ENCODE measurements at places on chromosomes 13 and 19. TPM values are rescaled to one million over a fixed set of nuclear protein-coding genes. Genes with fewer than 3 reads are reported as not detected.

DNA sequence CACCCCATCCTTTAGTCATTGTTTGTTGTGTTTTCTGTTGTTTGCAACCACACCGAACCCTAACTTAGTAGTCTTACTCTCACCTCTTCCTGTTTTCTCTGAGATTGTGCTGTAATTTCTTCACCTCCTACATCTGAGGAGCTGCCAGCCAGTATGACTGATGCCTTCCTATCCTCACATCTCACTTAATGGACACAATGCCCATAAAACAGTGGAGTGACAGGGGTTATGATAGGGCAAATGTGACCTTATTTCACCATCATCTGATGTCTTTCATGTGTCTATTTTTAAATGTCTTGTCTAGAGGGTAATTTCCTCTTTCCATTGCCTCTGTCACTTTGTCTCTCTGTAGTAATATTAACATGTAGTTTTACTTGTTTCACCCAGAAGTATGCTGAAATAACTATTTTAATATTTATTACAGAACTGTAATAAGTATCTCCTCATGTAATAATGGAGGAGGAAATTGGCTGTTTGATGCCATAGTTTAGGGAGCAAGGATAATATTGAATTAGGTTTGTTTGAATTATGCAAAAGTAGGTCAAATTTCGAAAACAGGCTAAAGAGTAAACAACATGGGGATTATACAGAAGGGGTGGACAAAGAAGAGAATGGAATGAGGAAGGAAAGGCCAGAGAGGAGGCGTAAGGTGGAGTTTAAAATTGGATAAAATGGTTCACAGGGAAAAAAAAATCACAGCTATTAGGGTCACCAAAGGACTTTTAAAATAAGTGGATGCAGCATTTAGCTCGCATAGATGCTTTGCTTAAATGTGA lies 103.5 kb upstream of the SPRY2 start:
- no peak for DNase-seq
- H3K27me3 ChIP-seq, result peaks cover 6% of the 10 kb centered on the region
- H3K27ac ChIP-seq, result no peak overlapping the region
- H3K4me1 ChIP-seq, result peaks cover 19% of the 10 kb centered on the region

- no peak overlapping the region for H3K27ac ChIP-seq
- no peak for DNase-seq
- no peaks in the 10 kb centered on the region for H3K36me3 ChIP-seq
- H3K27me3 ChIP-seq, result peaks cover 11% of the 10 kb centered on the region
Measured at GRCh38 chr19:55118401-55118991, 1.1 kb upstream of the PPP1R12C start.

DNA sequence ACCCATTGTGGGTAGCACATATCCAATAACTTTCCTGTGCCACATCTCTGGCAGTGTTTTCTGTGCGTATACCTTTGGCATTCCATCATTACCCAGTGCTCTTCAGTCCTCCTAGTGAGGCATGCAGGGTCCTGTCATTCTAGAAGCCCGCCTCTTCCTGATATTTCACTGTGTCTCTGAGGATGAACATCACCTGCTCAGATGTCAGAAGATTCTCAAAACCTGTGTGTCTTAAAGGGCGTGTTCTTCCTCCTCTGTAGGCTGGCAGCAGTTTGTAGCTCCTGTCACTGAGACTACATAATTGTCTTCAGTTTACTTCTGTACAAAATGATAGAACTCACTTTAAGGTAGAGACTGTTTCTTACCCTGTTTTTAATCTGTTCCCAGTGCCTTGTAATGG lies 56.9 kb upstream of the TEX29 start:
- H3K27ac ChIP-seq, result peak overlapping the region; percentile 40
- peaks cover 9% of the 10 kb centered on the region for H3K27me3 ChIP-seq
- no peak overlapping the region for H3K4me3 ChIP-seq
- H3K36me3 ChIP-seq, result peaks cover 17% of the 10 kb centered on the region

- H3K27ac ChIP-seq, result no peak overlapping the region
- no peak for DNase-seq
- no peak overlapping the region for H3K4me3 ChIP-seq
- H3K36me3 ChIP-seq, result no peaks in the 10 kb centered on the region
- no peaks in the 10 kb centered on the region for H3K4me1 ChIP-seq
Measured at GRCh38 chr13:77915686-77916085, 2.9 kb downstream of the EDNRB start.

- DNase-seq, result peak; percentile 81
- no peaks in the 10 kb centered on the region for H3K4me1 ChIP-seq
- H3K27ac ChIP-seq, result no peak within 1 kb of the TSS
- no peaks in the 10 kb centered on the region for H3K36me3 ChIP-seq
- peaks cover 6% of the 10 kb centered on the region for H3K27me3 ChIP-seq
- H3K4me3 ChIP-seq, result peak within 1 kb of the TSS; percentile 57
Measured at GRCh38 chr19:1568320-1569019, at the start of gene MEX3D. TSS of gene MEX3D (minus strand) at chr19:1568325. CDS start at chr19:1568058, 267 bp downstream.

GRCh38 chr19:52270266-52270885 lies 989 bp downstream of the ZNF766 start:
- H3K36me3 ChIP-seq, result peaks cover 14% of the 10 kb centered on the region
- H3K4me1 ChIP-seq, result peaks cover 45% of the 10 kb centered on the region
- H3K27ac ChIP-seq, result peak overlapping the region; percentile 95
- DNase-seq, result peak; percentile 12
- peaks cover 7% of the 10 kb centered on the region for H3K27me3 ChIP-seq
- peak overlapping the region; percentile 92 for H3K4me3 ChIP-seq

DNA sequence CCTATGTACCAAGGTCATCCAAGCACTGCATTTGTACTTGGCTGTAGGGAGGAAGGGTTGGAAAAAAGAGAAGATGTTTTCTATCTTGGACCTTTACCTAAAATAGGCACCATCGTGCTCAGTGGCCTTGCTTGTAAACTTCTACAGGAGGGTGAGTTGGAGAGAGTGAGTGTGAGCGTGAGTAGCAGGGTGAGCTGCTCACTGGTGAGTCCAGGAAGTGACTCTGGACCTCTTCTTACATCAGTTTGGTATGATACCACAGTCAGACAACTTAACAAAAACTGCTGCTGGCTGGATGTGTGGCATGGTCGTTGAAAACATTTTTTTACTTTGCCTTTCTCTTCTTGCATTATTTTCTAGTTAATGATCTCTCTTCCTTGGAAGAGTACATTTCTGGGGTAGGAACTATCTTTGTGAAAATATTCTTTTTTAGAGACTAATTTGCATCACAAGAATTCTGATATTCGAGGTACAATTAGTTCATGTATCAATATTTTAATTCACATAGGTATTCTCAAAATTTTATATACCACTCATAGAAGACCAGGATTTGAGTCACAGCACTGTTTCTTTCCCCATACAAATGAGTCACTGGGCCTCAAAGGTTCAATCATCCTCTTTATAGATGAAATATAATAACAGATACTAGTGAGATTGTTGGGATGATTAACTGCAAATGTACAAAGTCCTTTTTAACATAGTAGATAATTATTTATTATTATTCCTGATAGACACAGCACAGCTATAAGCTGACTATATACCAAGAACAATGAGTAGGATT lies 651 bp downstream of the SERPINE3 start:
- H3K4me1 ChIP-seq, result no peaks in the 10 kb centered on the region
- no peaks in the 10 kb centered on the region for H3K36me3 ChIP-seq
- DNase-seq, result no peak
- H3K27me3 ChIP-seq, result no peaks in the 10 kb centered on the region

GRCh38 chr19:13861392-13861713 lies 15.6 kb upstream of the NANOS3 start:
- no peaks in the 10 kb centered on the region for H3K36me3 ChIP-seq
- peaks cover 23% of the 10 kb centered on the region for H3K27me3 ChIP-seq
- peaks cover 27% of the 10 kb centered on the region for H3K4me1 ChIP-seq
- H3K4me3 ChIP-seq, result peak overlapping the region; percentile 97
- no peak for DNase-seq

GRCh38 chr19:42693760-42694350 lies 46.4 kb downstream of the PSG3 start:
- H3K4me3 ChIP-seq, result no peak overlapping the region
- H3K36me3 ChIP-seq, result no peaks in the 10 kb centered on the region
- no peaks in the 10 kb centered on the region for H3K27me3 ChIP-seq

DNA sequence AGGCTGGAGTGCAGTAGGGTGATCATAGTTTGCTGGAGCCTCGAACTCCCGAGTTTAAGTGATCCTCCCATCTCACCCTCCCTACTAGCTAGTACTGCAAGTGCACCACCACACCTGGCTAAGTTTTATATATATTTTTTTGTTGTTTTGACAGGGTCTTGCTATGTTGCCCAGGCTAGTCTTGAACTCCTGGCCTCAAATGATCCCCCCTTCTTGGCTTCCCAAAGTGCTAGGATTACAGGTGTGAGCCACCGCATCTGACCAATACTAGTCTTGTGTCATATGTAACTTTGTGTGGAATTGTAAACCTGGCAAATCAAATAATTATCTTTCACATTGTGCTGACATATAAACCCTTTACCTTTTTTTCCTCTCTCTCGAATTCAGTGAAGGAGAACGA lies 10.2 kb downstream of the HNRNPM start:
- H3K27ac ChIP-seq, result peak overlapping the region; percentile 18
- no peaks in the 10 kb centered on the region for H3K27me3 ChIP-seq
- H3K4me1 ChIP-seq, result peaks cover 95% of the 10 kb centered on the region

- peaks cover 2% of the 10 kb centered on the region for H3K27me3 ChIP-seq
- no peak for DNase-seq
- H3K4me3 ChIP-seq, result no peak overlapping the region
- no peaks in the 10 kb centered on the region for H3K36me3 ChIP-seq
Measured at GRCh38 chr13:76500894-76501293, 385.3 kb downstream of the KCTD12 start.

DNA sequence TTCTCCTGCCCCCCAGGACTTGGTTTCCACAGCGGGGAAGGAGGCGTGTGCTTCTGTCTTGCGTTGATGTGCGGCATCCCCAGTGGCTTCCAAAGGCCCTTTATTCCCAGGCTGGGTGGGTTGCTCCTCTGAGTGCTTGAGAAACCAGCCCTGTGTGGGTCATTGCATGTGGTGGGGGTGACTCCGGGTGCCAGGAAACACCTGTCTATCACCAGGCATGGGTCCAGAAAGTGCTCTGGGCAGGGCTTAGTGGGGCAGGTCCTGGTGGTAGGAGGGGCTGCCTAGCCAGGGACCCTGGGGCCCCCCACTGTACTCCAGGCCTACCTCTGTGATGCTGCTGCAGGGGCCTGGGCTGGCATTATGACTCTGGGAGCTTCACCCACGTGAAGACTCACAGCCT lies 9.6 kb downstream of the DDA1 start:
- DNase-seq, result no peak
- peaks cover 2% of the 10 kb centered on the region for H3K27me3 ChIP-seq
- no peaks in the 10 kb centered on the region for H3K36me3 ChIP-seq
- H3K4me3 ChIP-seq, result no peak overlapping the region
- H3K4me1 ChIP-seq, result no peaks in the 10 kb centered on the region

DNA sequence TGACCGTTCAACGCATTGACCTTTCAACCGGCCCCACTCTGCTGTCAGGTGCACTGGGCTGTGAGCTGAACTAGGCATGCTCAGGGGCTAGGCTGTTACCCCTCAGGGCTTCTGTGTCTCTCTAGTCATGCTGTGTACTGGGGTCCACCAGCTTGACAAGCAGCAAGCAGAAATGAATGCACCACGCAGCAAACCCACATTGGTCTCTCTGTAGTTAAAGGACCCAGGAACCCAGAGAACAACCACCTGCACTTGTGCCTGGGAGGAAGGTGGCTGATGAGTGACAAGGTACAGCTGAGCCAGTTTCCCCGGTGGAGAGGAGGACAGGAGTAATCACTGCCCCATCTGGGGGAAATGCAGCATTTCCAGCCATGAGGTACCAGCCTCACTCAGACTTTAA lies 159.9 kb downstream of the USP12 start:
- H3K4me3 ChIP-seq, result no peak overlapping the region
- DNase-seq, result no peak
- H3K27me3 ChIP-seq, result no peaks in the 10 kb centered on the region
- no peaks in the 10 kb centered on the region for H3K4me1 ChIP-seq

GRCh38 chr19:6739883-6740588 lies 556 bp downstream of the TRIP10 start:
- no peak for DNase-seq
- peaks cover 40% of the 10 kb centered on the region for H3K4me1 ChIP-seq
- peak overlapping the region; percentile 44 for H3K4me3 ChIP-seq
- peaks cover 7% of the 10 kb centered on the region for H3K27me3 ChIP-seq
- H3K36me3 ChIP-seq, result no peaks in the 10 kb centered on the region
- H3K27ac ChIP-seq, result no peak overlapping the region

DNA sequence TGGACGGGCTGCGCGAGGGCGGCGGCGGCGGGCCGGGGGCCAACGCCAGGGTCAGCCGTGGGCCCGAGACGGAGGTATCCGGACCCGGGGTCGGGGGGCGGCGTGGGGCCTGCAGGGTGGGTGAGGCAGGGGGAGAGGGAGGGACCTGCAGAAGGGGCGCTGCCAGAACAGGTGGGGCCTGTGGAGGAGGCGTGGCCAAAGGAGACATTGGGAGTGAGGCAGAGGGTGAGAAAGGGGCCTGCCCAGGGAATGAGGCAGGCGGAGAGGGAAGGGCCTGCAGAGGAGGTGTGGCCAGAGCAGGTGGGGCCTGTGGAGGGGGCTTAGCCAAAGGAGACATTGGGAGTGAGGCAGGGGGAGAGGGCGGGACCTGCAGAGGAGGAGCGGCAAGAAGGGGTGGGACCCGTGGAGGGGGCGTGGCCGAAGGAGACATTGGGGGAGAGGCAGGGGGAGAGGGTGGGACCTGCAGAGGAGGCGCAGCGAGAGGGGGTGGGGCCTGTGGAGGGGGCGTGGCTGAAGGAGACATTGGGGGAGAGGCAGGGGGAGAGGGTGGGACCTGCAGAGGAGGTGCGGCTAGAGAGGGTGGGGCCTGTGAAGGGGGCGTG lies 4.2 kb downstream of the PRR36 start:
- peaks cover 46% of the 10 kb centered on the region for H3K4me1 ChIP-seq
- no peak overlapping the region for H3K27ac ChIP-seq
- DNase-seq, result peak; percentile 47
- peak overlapping the region; percentile 54 for H3K4me3 ChIP-seq
- H3K27me3 ChIP-seq, result peaks cover 24% of the 10 kb centered on the region

DNA sequence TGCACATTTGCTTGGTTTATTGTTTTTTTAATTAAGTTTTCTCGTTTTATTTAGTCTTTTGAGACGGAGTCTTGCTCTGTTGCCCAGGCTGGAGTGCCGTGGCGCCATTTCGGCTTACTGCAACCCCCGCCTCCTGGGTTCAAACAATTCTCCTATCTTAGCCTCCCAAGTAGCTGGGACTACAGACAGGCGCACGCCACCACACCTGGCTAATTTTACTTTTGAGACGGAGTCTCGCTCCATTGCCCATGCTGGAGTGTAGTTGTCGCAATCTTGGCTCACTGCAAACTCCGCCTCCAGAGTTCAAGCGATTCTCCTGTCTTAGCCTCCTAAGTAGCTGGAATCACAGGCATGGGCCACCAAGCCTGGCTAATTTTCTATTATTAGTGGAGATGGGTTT lies 1.3 kb downstream of the RPS9 start:
- peaks cover 13% of the 10 kb centered on the region for H3K27me3 ChIP-seq
- peak overlapping the region; percentile 99 for H3K4me3 ChIP-seq

Gene KIR2DL3
- polyA plus RNA-seq, result 38.6 TPM

Gene ADM5
- not detected for polyA plus RNA-seq

Gene TGFBR3L
- not detected for polyA plus RNA-seq

Gene TMEM59L
- polyA plus RNA-seq, result not detected

Gene CYP4F12
- polyA plus RNA-seq, result not detected

Gene DHX34
- polyA plus RNA-seq, result 5.2 TPM

Gene ACP7
- polyA plus RNA-seq, result not detected

Gene MICOS13
- polyA plus RNA-seq, result 85.1 TPM

Gene KLK10
- polyA plus RNA-seq, result not detected

Gene TTC9B
- polyA plus RNA-seq, result not detected

Gene LYPD5
- polyA plus RNA-seq, result not detected

Data from immature natural killer cell (primary cell).